ENCODE measurements at places on chromosomes 2 and 18.

- no peak for DNase-seq
Measured at GRCh38 chr2:187655001-187655400, 100.8 kb upstream of the TFPI start.

DNA sequence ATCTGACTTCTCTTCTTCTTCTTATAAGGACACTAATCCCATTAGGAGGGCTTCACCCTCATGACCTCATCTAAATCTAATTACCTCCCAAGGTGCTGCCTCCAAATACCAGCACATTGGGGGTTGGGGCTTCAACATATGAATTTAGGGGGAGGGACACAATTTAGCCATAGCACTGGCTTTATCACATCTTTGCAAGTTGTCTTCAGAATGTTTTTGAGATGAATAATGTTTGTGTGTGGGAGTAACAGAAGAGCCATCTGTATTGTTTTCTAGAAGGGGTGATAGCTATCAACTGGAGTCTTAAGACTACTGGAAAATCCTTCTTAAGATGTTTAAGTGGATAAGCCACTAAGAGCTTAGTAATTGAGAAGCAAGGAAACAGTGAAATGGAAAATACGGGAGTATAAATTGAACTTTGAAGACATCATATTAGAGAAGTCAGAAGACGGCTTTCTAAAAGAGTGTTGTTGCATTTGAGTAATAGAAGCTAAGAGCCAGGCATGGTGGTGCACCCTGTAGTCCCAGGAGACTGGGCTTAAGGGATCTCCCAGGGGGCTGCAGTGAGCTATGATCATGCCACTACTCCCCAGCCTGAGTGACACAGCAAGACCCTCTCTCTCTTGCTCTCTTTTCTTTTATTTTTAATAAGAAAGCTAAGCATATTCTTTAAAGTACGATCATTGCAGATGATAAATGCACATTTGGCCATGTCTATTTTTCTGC, 32.6 kb upstream of the B3GNT2 start:
- no peak for DNase-seq

- DNase-seq = no peak
Measured at GRCh38 chr18:66252703-66253102, 351.2 kb downstream of the CDH19 start.

DNA sequence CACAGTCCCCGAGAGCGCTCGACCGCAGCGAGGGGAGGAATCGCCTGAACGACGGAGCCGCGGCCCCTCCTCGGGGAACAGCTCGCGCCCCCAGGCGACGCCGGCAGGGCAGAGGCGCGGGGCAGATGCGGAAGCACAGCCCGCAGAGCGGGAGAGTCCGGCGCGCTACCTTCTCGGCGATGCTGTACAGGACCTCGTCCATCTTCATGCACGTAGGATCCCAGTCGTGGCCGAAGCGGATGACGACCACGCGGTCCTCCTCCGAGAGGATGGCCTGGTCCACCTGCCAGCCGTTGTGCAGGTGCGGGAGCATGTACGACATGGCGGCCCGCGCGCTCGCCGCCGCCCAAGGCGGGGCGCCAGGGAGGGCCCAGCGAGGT, 302 bp downstream of the TXNL4A start:
- peak; percentile 27 for DNase-seq

- no peak for DNase-seq
Measured at GRCh38 chr18:39184176-39184575, 1618.6 kb upstream of the CELF4 start.

GRCh38 chr18:34880403-34880802, 160.8 kb upstream of the MAPRE2 start:
- DNase-seq = no peak

DNA sequence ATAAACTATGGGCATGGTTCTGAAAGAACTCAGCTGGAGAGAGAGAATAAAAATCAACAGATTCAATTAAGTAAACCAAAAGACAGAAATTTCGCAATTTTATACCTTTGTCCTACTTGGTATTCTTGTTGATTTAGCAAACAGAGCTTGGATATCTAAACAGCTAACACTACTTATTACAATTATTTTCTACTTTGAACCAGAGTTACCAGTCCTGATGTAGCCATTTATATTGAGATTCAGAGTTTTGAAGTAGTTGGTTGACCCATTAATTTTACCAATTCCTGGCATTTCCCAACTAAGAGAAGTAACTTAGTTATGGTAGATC, 48.9 kb downstream of the ASXL2 start:
- no peak for DNase-seq

- no peak for DNase-seq
Measured at GRCh38 chr18:44682871-44683221, 2.2 kb downstream of the SETBP1 start.

- DNase-seq = no peak
Measured at GRCh38 chr18:23058746-23059415, 76.4 kb upstream of the CABLES1 start.

DNA sequence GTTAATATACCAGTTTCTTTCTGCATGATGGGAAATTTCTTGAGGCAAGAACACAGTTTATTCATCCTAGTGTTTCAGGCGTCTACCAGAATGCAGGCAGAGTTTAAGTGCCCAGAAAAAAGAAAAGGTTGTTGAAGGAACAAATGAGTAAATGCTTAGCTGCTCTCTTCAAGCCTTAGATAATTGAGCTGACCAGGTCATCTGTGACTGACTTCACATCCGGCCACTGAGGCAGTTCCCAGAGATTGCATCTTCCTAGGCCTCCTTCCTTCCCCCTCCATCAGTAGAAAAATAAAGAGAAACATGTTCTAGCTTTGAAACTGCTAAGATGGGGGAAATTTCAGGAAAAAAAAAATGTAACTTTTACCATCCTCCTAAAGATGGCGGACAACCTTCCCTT, 9.4 kb upstream of the TMEM163 start:
- no peak for DNase-seq

DNA sequence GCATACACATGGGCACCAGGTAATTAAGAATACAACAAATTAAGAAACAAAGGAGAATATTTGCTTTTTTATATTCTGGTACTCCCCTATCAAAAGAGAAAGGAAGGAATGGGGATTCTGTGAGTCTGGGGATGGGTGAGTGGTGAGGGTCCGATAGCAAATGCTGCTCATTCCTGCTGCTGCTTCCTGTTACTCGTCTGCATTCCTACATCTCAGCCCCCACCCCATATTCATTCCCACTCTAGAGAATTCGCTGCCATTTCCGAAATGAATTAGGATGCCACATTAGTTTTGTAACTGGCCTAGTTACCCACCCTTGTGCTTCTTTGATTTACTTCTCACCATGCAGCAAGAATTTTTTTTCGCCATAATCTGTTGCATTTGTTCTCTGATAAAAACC, 1905.3 kb upstream of the PIK3C3 start:
- no peak for DNase-seq

- no peak for DNase-seq
Measured at GRCh38 chr2:157155992-157156391, 101.5 kb upstream of the GALNT5 start.

GRCh38 chr2:71380665-71381064, 49.1 kb downstream of the ZNF638 start:
- no peak for DNase-seq

DNA sequence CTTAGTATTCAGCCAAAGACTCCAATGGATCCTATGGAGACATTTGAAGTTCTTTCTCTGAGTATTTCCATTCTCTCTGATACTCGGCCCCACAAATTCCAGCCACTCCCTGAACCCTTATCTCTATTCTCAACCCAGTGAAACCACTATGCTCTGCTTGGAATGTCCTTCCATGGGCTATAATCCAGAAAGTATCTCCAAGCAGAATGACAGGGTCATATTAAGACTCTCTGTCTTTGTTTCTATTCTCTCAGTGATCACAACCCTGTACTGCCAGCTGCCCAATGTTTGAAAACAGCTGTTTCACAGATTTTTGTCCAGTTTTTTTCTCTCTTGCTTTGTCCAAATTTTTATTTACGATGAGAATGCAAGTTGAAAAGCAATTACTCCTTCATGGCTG, 21.9 kb downstream of the CHMP3 start:
- no peak for DNase-seq

DNA sequence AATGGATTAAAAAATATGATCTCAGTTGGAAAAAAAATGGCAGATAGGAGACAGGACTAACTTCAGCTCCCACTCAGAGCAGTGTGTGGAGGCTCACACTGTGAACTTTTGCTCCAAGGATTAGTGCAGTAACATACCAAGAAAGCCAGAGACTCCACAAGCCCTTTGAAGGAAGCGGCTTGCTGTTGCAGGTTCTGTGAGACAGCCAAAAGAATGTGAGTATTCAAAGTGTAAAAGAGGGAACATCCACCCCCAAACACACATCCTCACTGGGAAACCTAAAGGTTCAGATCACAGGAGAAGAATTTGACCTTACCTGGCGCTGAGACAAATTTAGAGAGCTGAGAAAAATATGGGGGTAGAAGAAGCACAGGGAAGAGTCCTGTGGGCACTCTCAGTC, 77.5 kb downstream of the FAM171B start:
- no peak for DNase-seq

DNA sequence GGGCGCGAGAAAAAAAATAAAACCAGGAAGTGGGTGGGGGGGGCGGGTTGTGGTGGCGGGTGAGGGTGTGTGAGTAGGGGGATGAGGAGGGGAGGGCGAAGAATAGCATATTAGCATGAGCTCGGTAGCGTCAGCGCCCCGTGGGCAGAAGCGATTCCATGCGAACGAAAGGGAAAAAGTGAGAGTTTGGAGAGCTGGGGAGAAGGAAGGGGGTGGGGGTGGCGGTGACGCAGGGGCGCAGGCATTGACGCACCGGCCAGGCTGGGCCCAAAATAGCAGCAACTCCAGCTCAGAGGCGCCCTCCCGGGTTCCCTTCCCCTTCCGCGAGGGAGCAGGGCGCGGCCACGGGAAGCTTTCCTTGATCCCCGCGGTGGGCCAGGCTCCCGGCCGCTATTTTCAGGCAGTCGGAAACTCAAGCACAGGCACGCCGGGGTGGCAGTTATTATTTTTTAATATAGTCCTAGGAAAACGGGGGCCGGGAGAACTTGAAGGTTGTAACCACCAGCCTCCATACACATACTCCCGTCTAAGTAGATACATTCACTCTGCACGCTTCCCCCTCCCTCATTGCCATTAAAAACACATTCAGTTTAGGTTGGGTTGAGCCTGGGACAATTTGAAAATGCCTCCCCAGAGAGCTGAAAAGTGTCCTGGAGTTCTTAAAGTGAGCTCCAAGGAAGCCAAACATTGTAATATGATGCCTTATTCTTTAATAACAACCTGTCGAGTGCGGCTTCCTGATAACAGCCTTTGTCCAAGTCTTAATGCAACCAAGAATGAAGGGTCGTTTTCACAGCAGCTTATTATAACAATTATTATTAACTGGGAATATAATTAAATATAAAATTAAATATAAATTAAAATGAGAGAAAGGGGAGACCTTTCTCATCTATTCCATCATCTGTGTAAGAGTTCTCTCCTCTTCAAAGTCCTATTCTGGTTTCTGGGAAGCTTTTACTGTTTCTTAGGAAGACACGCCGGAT, 2.3 kb upstream of the NR4A2 start:
- peak; percentile 86 for DNase-seq

- DNase-seq = no peak
Measured at GRCh38 chr2:4530231-4530630, 826.9 kb downstream of the DCDC2C start.

- DNase-seq = no peak
Measured at GRCh38 chr2:168804214-168804613, 1.8 kb downstream of the NOSTRIN start.

GRCh38 chr2:170271340-170271739, 93.4 kb downstream of the MYO3B start:
- DNase-seq = no peak

DNA sequence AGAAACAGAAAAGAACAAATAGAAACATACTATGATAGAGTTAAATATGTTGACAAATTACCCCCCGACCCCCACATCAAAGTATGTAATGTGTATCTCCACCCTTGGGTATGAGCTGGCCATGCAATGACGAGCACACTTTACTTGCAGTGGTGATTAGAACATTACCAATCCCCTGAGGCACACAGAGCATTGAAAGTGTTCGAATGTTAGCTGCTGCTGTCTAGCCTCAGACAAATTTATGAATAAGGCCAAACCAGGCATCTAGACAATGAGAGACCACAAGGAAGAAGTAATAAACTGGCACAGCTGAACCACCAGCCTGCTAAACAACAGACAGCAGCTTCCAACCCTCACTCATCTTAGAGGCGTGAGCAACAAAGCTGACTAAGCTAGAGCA, 380.5 kb downstream of the DSEL start:
- no peak for DNase-seq

DNA sequence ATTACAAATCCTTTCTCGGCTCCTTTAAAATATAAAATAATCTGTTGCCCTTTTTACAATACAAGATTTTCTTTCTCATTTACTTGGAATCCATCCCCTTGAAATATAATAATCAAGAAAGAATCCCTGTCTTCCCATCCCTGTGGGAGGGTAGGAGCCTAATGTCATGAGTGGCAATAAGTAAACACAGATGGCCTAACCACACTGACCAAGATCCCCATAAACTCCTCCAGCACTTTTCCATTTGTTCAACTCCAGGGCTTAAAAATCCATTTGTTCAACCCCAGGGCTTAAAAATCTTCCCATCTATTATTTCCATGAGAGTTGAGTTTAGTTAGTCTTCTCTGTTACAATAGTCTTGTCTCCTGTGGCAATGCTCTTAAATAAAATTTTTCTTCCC, 297.6 kb downstream of the CDH7 start:
- DNase-seq = no peak

DNA sequence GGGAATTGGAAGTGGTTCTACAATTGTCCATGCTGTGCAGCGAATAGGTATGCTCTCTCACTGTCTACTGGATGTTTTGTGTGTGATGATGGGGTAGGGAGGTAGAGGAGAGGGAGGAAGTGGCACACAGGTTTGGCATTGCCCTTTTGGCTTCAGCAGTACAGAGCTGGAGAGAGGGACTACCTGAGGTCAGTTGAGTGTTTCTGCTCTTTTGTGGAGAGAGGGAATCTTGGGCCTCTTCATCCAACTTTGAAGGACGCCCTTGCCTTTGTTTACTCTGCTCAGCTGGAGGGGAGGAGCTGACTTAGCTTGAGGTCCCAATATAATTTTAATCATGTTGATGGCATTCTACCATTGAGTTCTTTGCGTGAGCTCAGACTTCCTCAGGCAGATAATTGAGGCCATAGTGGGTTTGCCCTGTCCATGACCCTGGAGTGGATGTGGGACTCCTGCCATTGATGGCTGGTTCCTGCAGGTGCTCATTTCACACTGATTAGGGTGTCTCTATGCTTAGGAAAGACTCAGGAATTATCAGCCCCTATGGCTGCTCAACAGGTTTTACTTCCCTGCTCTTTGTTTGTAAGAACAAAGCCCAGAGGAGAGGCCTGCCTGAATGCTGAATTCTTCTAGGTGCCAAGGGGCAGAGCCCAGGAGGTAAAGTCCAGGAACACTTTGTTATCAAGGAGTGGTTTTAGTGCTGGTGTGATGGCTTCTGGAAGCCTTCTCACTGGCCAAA, 7.2 kb downstream of the RPIA start:
- no peak for DNase-seq

GRCh38 chr2:20425884-20426283, 21.0 kb upstream of the RHOB start:
- DNase-seq = no peak

GRCh38 chr2:174004905-174005605, 39.9 kb upstream of the SP3 start:
- no peak for DNase-seq
